Stimulated activated CD4-positive, alpha-beta T cell treated with anti-CD3 and anti-CD28 coated beads, Interleukin-15, amount 100 ng/mL, for 1 hour (primary cell): ENCODE measurements at places on chromosomes 5 and 9.

DNA sequence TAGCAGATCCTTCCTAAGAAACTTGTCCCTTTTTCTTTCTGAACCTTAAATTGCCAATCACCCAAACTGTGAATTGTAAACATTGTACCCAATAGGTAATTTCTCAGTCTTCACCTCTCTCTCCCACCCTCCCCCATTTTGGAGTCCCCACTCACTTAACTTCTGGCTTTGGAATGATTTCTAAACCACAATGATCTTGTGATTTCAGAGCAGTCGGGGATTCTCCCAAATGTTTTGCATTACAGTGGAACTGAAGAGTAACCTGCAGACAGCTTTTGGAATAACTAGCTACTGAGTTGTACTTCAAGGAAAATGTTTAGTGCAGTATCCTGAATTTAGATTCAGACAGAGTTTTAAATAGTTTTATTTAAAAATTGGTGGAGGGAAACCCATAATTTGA is 19.2 kb downstream of the SLC27A6 start:
- no peak for DNase-seq

- no peak for DNase-seq
Measured at GRCh38 chr5:43427306-43427705, 15.1 kb upstream of the CCL28 start.

DNA sequence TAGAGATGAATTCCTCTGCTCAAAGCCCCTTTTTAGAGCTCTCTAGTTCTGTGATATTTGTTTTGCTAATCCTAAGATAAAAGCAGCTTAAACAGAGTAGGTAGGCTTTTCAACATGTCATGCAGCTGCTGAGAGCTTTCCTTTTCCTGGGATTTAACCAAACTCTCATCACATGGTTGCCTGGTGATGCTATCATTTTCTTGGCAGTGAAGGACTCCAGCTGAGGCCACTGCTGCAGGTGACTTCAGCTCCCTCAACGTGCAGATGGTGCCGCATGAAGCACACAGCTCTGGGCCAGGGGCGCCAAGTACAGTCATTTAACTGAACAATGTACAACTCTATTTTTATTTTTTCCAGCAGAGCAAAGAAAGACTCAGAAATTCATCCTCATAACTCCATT is 42.2 kb downstream of the SECISBP2 start:
- no peak for DNase-seq

DNA sequence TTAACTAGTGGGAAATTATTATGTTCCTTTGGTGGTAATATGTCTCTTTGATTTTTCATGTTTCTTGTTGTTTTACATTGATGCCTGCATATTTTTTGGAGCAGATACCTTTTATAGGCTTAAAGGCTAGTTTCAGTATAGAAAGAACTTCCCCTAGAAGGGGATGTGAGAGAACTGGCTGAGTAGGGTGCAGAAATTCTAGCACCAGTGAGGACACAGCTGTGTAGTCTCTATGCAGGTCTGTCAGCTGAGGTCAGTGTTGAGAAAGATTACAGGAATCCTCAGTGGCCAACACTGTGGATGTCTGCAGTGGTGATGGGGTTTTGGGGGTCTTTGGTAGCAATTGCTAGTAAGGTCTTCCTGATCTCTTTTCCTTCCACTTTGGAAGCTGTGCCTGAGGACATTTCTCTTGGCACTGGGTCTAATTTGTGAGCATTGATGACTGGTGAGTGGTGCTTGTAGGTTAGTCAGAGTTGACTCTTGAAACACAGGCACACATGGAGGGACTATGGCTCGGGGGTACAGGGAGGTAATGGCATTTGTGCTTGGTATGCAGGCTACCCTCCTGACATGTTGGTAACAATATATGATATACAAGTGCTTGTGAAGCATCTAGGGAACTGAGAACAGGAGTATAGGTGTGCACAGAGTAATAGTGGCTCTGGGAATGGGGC is 221.4 kb downstream of the SPATA31D1 start:
- no peak for DNase-seq

DNA sequence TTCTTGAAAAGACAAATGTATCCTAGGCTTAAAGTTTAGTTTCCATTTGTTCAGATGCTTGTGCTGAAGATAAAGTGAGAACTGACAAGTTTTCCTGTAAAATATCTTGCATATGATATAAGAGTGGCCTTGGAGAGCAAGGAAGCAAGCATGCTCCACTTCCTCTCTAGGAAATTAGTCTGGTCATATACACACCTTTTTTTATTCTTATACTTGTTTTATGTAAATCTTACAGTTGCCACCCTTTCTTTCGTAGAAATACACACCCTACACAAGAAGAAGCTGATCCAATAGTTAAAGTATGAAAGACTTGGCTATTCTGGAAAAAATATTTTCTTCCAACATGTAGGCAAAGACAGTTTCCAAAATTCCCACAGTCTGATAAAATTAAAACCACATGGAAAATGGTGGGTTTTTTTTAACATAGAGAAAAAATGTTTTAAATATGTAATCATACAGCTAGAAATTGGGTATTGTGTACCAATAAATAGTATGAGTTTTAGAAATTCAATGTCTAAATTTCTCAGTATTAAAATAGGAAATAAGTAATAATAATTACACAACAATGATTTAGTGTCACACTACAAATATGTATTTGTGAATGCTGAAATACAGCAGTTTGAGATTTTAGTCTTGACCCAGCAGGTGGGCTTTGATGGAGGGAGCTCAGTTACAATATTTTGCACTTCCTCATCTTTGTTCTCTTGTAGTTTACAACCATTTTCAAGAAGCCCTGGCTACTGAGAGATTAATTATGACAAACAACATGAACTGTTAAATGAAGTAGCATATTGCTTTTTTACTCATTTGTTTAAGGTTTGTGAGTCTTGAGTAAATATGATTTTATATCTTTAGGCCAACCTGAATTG is 185.7 kb upstream of the GNA14 start:
- DNase-seq = no peak

GRCh38 chr9:117409321-117409720 is 5.5 kb downstream of the ASTN2 start:
- DNase-seq = no peak

DNA sequence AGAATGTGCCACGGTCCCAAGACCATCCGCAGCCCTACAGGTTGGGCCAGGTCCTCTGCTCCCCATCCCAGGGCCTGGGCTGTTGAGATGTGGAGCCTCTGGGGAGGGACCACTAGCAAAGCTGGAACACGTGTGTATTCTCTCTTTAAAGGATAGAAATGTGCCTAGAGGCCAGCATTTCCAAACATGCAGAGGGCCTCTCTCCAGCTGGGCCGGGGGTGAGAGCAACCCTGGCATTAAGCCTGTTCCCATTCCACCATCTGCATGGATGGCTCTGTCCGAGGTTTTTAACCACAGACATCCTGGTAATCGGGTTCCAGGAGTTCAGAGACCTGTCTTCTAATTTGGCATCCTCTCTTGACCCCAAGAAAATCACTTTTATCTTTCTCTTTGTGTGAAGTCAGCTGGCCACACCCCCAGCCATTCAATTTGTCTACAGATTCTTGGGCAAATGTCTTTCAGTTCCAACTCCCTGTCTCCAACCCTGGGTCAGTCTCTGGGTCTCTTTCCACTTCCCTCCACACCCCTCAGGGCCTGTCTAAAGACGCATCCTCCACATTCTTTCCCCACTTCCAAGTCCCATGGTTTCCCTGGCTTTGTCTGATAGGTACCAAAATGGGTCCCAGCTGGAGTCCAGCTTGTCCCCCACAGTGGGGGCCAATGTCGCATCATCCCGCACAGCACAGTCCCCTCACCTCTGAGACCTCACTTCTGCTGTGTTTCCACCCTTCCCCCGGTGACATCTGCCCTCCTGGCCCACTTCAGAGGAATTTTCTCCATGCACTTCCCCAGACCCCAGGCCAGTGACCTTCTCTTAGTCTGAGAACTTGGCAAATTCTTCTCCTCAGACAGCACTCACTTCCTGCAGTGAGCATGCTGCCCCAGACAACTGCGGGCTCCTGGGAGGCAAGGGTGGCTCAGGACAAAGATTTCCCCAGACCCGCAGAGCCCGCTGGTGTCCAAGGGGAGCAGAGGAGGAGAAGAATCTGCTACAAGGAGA is 56.8 kb downstream of the PTPDC1 start:
- DNase-seq = no peak

GRCh38 chr5:128406803-128407202 is 131.2 kb downstream of the FBN2 start:
- no peak for DNase-seq

DNA sequence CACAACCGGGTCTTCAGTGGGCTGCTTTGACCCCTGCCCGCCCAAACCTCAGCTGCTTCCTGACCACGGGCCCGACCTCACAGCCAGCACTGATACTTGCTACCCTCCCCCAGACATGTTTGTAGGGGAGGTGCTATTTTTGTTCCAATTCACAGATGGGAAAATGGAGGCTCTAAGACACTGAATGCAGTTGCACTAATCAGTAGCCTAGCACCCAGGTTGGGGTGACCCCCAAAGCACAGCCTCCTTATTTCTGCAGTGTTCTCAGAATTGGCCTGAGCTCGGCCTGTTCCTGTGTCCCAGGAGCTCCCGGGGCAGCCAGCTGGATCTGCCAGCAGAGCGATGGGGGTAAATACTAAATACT is 22.6 kb downstream of the LAMC3 start:
- no peak for DNase-seq

GRCh38 chr9:26264709-26265601 is 586.7 kb upstream of the TUSC1 start:
- DNase-seq = no peak

DNA sequence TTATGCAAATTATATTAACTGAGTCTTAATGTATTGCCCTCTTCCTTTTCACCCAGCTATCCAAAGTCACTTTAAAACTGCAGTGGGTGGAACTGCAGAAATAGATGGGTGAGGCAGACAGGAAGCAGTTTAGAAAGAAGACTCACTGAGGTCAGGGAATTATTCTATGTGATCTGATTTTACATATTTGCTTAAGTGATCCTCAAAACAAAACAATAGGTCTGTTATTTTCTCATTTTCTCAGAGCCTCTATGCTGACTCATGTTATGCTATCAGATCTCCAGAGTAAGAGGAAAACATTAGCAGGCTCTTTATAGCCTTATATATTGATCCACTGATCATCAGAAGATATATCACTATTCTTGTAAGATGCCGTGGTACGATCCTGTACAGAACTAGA is 63.5 kb downstream of the MRPS27 start:
- no peak for DNase-seq

DNA sequence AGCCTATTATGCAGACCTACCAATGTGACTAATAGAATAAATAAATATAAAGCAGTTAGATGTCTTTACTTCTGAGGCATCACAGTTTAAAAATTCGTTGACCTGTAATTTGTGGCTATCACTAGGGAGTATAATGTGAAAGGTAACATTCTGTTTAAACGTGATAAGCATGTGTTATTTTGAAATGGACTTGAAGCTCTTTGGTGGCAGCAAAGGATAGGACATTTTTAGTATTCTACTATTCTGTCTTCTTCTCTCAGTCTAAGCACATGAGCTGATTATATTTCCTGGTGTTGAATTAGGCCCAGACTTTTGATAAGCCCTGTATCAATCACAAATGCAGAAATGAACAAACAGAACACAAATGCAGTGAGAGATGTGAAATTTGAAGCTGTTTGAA is 974.0 kb upstream of the CDH10 start:
- no peak for DNase-seq

DNA sequence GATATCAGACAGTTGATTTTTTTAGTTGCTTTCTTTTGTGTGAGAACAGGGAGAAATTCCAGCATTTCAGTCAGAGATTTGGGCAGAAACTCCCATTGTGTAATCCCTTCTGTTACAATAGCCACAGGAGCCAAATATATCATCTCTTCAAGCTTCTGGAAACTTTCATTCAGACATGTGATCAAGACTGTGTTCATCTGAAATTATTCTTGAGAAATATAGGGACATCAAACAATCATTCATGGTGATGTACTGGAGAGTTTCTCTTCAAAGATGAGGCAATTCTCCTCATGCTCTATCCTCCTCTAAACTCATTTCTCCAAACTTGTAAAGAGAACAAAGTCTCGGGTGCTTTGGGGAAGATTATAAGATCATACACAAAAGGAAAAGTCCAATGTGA is 35.2 kb upstream of the CSNK1G3 start:
- no peak for DNase-seq

GRCh38 chr5:168680395-168680794 is 101.2 kb upstream of the PANK3 start:
- DNase-seq = no peak

DNA sequence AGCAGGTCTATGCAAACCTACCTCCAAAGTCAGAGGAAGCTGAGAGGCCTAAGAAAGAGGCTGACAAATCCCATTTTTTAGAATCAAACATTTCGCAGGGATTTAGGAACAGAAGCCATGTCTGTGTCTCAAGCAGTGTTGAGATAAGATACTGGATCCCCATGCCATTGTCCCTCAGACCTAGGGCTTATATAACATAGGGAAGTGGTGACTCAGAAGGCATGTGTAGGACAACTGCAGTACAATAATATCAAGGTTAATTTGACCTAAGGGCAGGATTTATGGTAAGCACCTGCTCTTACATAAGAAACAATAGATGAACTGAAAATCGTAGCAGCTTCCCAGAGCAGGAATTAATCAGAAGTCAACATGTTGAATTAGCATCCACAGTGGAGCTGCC is 459.4 kb downstream of the ANXA1 start:
- no peak for DNase-seq

- no peak for DNase-seq
Measured at GRCh38 chr9:14366076-14366475, 52.1 kb upstream of the NFIB start.

- DNase-seq = no peak
Measured at GRCh38 chr5:120314191-120314590, 149.9 kb upstream of the PRR16 start.

DNA sequence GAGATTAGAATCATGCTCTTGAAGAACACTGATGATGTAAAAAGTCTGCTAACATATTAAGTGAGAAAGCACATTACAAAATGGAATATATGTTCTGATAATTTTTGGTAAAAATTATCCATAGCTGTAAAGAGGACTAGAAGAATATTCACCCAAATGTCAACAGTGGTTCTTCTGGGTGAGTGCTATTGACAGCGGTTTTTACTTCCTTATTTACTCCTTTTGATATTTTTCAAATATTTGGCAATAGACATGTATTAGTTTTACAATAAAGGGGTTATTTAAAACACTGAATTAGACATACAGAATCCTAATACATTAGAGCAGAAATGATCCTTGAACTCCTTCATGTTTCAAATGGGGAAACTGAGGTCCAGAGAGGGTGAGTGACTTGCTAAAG is 26.9 kb upstream of the MEGF9 start:
- no peak for DNase-seq

GRCh38 chr5:87399720-87400119 is 13.0 kb downstream of the CCNH start:
- no peak for DNase-seq

- DNase-seq = no peak
Measured at GRCh38 chr9:76643399-76644117, 120.7 kb upstream of the PCA3 start.

- no peak for DNase-seq
Measured at GRCh38 chr9:2427120-2427891, 194.3 kb upstream of the VLDLR start.

GRCh38 chr9:75810063-75810462 is 80.4 kb upstream of the PCSK5 start:
- DNase-seq = no peak

- DNase-seq = no peak
Measured at GRCh38 chr5:72093824-72094223, 13.5 kb upstream of the MAP1B start.
